ENCODE measurements at places on chromosomes 2 and 18. TPM values are rescaled to one million over a fixed set of nuclear protein-coding genes. Genes with fewer than 3 reads are reported as not detected.

Gene CTLA4
- total RNA-seq: not detected

Gene CABYR
- 4.6 TPM for total RNA-seq

Gene SERPINB3
- not detected for total RNA-seq

Gene SERTAD2
- total RNA-seq: 11.6 TPM

Gene ZSWIM2
- not detected for total RNA-seq

Gene CD8B
- total RNA-seq: not detected

Gene UGT1A5
- not detected for total RNA-seq

Gene STPG4
- 0.98 TPM for total RNA-seq

Gene TUBA4B
- not detected for total RNA-seq

Gene DYNC2LI1
- total RNA-seq: 24.3 TPM

Gene STARD6
- not detected for total RNA-seq

Gene ACSL3
- total RNA-seq: 110 TPM

Gene SFTPB
- total RNA-seq: not detected

Gene RFX8
- total RNA-seq: 0.25 TPM

Gene SMAD7
- total RNA-seq: 38.1 TPM

Gene MRPS5
- 28.5 TPM for total RNA-seq

Gene CFAP65
- total RNA-seq: 0.13 TPM

Gene IL1A
- total RNA-seq: not detected

Gene MYCN
- 1.1 TPM for total RNA-seq

Gene RAMP1
- 6.4 TPM for total RNA-seq

Gene DYNAP
- total RNA-seq: not detected

Gene FBXO48
- total RNA-seq: 0.33 TPM

Gene CERS6
- 12.1 TPM for total RNA-seq

Gene GLI2
- total RNA-seq: 25.5 TPM

Gene PIEZO2
- total RNA-seq: 5.3 TPM

Gene CHRNA1
- total RNA-seq: 0.76 TPM

Data from mesangial cell (primary cell).